ENCODE measurements at places on chromosomes 13 and 19. TPM values are rescaled to one million over a fixed set of nuclear protein-coding genes. Genes with fewer than 3 reads are reported as not detected.

Gene PCDH9
- total RNA-seq, result 90.6 TPM

Gene C19orf73
- 1.1 TPM for total RNA-seq

Gene OR7C1
- total RNA-seq, result 0.06 TPM

Gene FREM2
- not detected for total RNA-seq

Gene ARL11
- total RNA-seq, result not detected

Gene HCST
- not detected for total RNA-seq

Gene ZNF358
- 59.1 TPM for total RNA-seq

Gene MCEMP1
- not detected for total RNA-seq

Gene CGB3
- total RNA-seq, result not detected

Gene THSD8
- not detected for total RNA-seq

Gene KRTDAP
- total RNA-seq, result not detected

Gene MAG
- total RNA-seq, result not detected

Gene KLK6
- total RNA-seq, result not detected

Gene ADPRHL1
- total RNA-seq, result 10.8 TPM

Gene TICAM1
- total RNA-seq, result 2.9 TPM

Gene CTU1
- 13.9 TPM for total RNA-seq

Gene PBX4
- total RNA-seq, result 1.1 TPM

Gene CD79A
- 0.64 TPM for total RNA-seq

Gene SLITRK6
- total RNA-seq, result not detected

Gene FGF9
- not detected for total RNA-seq

Gene CNN2
- 145 TPM for total RNA-seq

Gene CILP2
- total RNA-seq, result 0.06 TPM

Gene SIGLEC9
- not detected for total RNA-seq

Gene ARHGAP45
- total RNA-seq, result 0.13 TPM

Gene LIM2
- total RNA-seq, result not detected

Gene TMEM190
- total RNA-seq, result not detected

Gene WBP4
- 11.7 TPM for total RNA-seq

Gene LACC1
- total RNA-seq, result 6.8 TPM

Gene MYO16
- total RNA-seq, result not detected

Gene MATK
- total RNA-seq, result not detected

Gene SRRM5
- total RNA-seq, result 0.11 TPM

Gene IRF3
- total RNA-seq, result 55.0 TPM

Gene KCNN4
- total RNA-seq, result 1.0 TPM

Gene TPGS1
- total RNA-seq, result 84.8 TPM

Gene IRGC
- total RNA-seq, result not detected

Gene MLNR
- total RNA-seq, result not detected

Gene TMIGD2
- total RNA-seq, result not detected

Gene CYP4F11
- total RNA-seq, result 0.06 TPM

Gene KBTBD6
- total RNA-seq, result 11.5 TPM

Gene CCL25
- total RNA-seq, result not detected

Gene LAIR1
- total RNA-seq, result not detected

Gene PLIN5
- total RNA-seq, result 0.06 TPM

Gene LRRC25
- total RNA-seq, result not detected

Gene ZNF564
- total RNA-seq, result 5.5 TPM

Gene OVOL3
- not detected for total RNA-seq

Gene CRX
- total RNA-seq, result not detected

Gene ANKRD10
- total RNA-seq, result 186 TPM

Gene LILRA1
- not detected for total RNA-seq

Gene U2AF1L4
- total RNA-seq, result 12.2 TPM

Gene LHFPL6
- 37.2 TPM for total RNA-seq

Gene NUMBL
- total RNA-seq, result 41.3 TPM

Gene ZNF835
- not detected for total RNA-seq

Gene LATS2
- total RNA-seq, result 18.8 TPM

Gene PRTN3
- not detected for total RNA-seq

Gene GYS1
- total RNA-seq, result 78.8 TPM

Data from LHCN-M2 (cell line).